Liver (tissue), 10 donors: ENCODE measurements at places on chromosomes 1 and 21.
A peak's percentile ranks its signal among the peaks of the same experiment; 100 is the strongest.

DNA sequence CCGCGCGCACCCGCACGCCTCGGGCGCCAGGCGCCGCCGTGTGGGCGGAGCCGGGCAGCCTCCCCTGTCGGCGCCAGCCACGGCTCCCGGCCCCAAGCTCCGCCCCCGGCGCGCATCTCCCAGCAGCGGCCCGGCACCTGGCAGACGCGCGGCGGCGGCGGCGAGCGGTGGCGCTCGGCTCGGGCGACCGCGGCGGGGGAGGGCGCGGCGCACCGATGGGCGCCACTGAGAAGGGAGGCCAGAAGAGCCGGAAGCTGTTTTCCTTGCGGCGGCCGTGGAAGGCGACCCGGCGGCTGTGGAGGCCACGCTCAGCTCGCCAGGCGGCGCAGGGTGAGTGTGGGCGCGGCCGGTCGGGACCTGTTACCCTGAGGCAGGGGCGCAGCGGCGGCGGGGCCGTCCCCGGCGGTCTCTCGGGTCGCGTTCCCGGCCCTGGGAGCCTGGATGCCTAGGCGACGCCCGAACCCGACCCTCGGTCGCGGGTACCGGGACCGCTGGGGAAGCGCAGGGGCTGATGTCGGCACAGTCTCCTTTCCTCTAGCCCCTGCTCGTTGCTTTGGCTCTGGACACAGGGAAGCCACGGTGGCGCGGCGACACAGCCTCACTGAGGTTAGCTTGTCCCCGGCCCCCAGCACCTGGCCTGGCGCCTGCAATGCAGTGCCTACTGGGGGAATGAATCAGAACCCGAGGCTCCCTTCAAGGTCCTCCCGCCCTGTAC lies 54.9 kb upstream of the DNAJC6 start:
- DNase-seq, result peak; percentile 92

DNA sequence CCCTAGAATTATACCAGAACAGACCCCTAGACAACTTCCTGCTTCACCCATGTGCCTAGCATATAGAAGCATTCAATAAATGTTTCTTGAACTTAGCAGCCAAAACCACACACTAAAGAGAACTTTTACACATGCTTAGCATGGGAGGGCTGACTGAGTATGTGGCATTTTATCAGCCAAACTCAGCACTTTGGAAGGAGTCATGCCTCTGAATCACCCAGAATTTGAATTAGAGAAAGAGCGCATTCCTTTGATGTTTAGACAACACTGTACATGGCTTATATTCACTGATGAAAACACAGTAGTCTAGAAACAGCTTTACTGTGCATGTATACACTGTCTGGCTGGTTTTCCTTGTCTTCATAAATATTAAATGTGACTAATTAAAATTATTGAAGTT lies 26.1 kb downstream of the SPAG17 start:
- DNase-seq, result no peak

DNA sequence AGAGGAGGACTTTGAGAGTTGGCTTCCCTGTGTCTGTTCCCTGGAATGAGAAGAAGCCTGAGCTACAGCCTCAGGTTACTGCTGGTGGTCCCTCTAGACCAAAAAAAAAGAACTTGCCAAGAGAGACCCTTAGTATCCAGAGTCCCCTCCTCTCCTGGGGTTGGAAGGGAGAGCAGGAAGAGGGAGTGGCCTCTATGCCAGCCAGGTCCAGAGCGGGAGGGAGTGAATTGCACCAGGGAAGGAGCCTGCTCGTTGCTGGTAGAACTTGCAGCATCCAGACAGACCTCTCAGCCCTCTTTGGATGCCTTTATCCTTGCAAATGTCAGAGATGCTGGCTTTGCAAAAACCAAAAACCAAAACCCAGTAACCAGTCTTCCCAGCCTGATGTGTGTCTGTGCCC lies 491.3 kb upstream of the VAMP3 start:
- no peak for DNase-seq

DNA sequence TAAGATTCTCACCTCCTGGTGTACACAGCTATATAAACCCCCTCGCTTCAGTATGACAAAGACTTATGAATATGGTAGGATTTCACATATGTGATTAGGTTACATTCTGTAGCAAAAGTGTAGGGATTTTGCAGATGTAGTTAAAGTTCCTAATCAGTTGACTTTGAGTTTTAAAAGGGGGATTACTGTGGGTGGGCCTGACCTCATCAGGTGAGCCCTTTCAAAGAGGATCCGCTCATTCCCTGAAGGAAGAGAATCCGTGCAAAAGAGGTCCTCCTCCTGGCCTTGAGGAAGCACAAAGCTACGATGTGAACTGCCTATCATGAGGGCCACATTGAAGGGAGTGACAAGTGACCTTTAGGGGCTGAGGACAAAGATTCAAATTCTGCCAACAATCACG lies 30.6 kb upstream of the KAZN start:
- DNase-seq, result no peak

GRCh38 chr1:21869620-21870121 lies 57.6 kb downstream of the LDLRAD2 start:
- DNase-seq, result no peak

- DNase-seq, result no peak
Measured at GRCh38 chr1:244204004-244204403, 152.9 kb downstream of the ZBTB18 start.

DNA sequence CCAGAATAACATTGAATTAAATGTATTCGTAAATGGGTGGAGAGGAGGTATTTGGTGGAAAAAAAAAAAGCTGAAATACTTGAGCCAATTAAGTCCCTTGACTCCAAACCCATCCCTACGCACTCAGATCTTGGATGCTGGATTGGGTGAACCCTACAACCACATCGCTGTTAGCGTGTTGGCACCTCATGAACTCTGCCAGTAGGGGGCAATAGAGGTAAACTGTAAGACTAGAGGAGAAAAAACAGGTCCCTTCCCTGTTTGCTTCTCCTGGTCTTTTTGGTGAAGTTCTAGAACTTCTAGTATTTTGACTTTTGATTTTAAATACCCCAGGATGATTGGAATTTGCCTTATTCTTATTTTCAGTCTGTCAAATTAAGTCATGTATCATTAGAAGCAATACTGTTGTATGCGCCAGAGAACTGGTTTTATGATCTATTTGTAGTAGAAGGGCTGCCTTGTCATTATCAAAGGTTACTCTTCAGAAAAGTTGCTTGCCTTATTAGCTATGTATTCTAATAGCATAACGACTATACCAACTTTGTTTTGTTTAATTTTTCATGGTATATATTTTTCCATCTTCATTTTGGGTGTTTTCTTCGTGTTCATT lies 1.9 kb upstream of the OR13G1 start:
- peak; percentile 48 for DNase-seq

DNA sequence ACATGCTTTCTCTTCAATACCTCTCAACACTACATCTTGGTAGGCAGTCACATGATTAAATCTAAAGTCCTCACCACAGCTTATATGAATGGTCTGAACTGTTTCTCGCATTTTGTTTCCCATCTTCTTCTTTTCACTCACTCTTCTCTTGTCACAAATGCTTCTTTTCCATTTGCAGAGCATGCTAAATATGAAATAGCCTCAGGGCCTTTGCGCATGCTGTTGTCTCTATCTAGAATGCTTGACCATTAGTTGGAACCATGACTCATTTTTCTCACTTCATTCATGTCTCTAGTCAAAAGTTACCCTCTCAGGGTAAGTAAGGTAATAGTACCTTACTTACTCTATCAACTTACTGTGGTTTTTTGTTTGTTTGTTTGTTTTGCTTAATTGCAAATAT lies 239.7 kb downstream of the PTPRC start:
- DNase-seq, result no peak

DNA sequence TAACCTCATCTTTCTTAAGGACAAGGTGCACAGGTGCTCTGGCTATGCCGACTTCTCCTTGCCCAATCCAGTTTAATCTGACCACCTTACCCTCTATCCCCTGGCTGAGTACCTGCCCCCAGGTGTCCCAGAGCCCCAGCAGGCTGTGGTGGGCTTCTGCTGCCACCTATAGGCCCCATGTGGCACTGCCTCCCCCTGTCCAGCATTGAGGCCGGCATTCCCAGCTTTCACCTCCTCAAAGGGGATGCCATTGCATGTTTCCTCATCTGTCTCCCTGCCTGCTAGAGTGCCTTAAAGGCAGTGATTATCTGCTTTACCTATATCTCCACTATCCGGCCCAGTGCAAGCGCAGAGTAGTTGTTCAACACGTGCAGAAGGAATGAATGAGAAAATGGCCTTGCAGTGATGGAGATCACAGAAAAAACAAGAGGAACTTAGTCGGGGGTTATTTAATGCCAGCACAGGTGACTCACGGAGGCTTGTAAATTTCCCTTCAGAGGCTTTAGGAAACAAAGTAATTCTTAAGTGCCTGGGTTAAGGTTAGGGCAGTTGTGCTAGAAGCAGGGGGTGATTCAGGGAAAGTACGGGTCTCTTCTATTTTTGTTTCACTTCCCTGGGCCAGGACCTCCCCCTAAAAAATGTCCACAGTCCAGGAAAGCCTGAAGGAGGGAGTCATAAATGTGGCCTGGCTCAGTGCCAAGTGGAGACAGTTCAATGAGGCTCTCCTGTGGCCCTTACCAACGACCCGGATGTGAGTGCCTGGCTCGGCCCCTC lies 131.8 kb upstream of the NGF start:
- DNase-seq, result peak; percentile 52

- DNase-seq, result no peak
Measured at GRCh38 chr1:198655459-198656121, 16.8 kb downstream of the PTPRC start.

DNA sequence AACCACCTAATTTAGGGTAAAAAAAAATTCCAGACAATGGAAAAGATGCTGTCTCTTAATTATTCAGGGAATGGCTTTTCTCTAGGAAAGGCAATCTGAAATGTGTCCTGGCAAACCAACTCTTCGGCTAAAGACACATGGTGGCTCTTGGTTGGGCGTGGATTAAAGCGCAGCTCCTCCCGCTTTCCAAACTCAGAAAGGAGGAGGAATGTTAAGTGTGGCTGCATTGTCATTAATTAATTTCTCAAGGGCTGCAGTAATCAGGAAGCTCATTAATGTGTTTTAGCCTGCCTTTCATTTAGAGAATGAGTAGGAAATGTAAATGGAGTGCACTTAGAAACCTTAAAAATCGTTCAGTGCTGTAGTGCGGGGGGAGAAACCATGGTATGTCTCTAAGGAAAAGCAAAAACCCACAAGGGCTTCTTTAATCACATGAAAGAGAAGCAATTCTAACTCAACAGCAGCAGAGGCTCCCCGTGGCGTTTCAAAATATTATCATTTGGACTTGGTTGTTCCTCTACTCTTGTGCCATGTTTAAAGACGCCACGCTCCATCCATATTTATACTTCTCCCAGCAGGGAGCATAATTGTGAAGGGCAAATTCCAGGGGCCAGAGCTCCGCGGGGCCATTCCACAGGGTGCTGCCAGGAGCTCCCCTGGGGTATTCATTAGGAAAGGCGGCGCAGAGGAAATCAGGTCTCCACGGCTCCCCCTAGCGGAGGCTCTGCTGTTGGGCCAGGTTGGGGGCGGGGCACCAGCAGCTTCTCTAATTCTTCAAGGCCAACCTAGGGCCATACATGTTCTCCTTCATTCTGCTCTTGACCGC lies 91.9 kb upstream of the SSX2IP start:
- peak; percentile 78 for DNase-seq

GRCh38 chr21:44980562-44981489 lies 41.0 kb downstream of the SLX9 start:
- no peak for DNase-seq

DNA sequence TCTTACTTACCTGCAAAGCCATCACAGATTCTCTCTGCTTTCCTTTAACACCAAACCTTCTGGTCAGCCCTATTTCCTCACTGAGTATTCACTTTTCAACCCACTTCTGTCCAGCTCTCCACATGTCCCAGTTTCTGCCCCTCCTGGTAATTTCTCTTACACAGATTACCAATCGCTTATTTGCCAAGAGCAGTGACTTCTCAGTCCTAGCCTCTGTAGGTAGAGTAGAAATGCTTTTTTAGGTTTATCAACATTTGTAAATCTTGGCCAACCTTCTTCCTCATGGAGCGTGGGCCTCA lies 33.6 kb upstream of the LRRC8C start:
- no peak for DNase-seq

- no peak for DNase-seq
Measured at GRCh38 chr21:18155508-18156193, 89.0 kb upstream of the CHODL start.

GRCh38 chr1:53328009-53328461 lies at the start of gene LRP8:
LRP8 (minus strand) TSS chr1:53328070; CDS start chr1:53327912, 158 bp downstream.
- peak; percentile 53 for DNase-seq
